ENCODE measurements at places on chromosomes 16 and 17.

GRCh38 chr16:23365602-23366240, 63.6 kb downstream of the SCNN1B start:
- DNase-seq: no peak

DNA sequence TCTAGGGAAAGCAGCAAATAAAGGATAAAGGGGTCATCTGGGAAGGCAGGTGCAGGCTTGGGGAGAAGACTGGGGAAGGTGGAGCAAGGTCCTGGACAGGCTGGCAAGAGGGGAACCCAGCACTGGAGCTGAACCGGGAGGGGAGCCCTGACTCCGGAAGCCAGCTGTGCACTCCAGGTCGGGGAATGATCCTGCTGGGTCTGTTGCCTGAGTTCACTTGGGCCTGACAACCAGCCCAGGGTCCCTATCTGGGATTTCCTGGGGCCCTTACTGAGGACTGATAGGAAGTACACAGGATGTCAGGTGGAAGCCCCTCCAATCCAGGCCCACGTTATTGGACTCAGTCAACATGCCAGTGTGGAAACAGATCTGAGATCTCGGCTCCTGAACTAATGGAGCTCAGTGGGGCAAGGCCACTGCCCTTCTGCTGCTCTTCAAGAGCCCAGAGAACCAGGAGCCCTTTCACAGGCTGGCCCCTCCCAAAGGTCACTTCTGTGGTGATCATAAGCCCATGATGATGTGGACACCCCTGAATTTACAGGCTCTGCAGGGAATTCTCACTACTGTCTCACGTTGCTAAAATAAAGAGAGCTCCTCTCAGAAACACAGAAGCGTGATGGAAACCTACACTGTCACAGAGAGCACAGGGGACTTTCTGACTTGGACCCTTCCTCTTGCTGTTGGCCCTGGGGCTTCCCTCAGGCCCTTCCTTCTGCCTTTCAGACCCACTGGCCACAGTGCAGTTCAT, 19.9 kb upstream of the PITPNM3 start:
- DNase-seq: no peak

DNA sequence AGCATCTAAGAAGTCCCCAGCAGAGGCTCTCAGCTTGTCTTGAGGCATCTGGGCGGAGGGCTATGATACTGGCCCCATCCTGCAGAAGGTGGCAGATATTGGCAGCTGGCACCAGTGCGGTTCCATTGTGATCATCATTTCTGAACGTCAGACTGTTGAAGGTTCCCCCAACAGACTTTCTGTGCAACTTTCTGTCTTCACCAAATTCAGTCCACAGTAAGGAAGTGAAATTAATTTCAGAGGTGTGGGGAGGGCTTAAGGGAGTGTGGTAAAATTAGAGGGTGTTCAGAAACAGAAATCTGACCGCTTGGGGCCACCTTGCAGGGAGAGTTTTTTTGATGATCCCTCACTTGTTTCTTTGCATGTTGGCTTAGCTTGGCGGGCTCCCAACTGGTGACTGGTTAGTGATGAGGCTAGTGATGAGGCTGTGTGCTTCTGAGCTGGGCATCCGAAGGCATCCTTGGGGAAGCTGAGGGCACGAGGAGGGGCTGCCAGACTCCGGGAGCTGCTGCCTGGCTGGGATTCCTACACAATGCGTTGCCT, at the start of gene CIITA:
Gene CIITA, plus strand, starts transcription at position 404 of the 543 bp plus-strand sequence. Its CDS starts 129 bp downstream, at position 533.
- DNase-seq: peak; percentile 59

GRCh38 chr17:73227379-73227778, 34.3 kb downstream of the CPSF4L start:
- DNase-seq: no peak

GRCh38 chr16:57304169-57305061, 19.9 kb upstream of the PLLP start:
- DNase-seq: no peak

GRCh38 chr16:31177136-31177535, 2.8 kb upstream of the FUS start:
- no peak for DNase-seq

GRCh38 chr16:57604177-57604576, 24.3 kb upstream of the ADGRG1 start:
- no peak for DNase-seq

GRCh38 chr16:22010902-22011301, 3.0 kb downstream of the MOSMO start:
- DNase-seq: no peak

- no peak for DNase-seq
Observed at GRCh38 chr17:32208436-32208835, 57.2 kb upstream of the RHBDL3 start.

GRCh38 chr17:82737967-82738877, 2.8 kb downstream of the FN3K start:
- no peak for DNase-seq

DNA sequence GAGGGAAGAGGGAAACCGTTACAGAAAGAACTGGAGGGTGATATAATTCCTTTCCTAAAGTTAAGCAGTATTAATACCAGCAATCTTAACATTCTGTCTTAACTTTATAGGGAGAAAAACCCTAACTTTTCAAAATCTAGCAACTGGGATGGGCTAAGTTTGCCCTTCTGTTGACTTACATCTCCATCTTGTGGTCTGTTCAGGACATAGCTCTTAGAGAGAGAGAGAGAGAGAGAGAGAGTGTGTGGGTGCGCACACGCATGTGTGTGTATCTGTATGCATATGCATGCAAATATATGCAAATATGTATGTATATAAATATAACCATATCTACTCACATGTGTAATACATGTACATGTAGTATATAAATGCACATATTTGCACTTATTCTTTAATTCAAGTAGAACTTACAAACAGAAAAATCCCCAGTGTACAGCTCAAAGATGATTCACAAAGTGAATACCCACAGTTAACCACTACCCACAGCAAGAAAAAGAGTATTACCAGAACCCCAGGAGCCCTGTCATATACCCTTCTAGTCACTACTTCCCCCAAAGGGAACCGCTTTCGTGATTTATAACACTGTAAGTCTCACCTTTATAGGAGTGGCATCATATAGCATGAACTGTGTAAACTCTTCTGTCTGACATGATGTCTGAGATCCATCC, 46.5 kb downstream of the STX8 start:
- DNase-seq: no peak

GRCh38 chr16:57472665-57473060, 10.2 kb downstream of the POLR2C start:
- DNase-seq: no peak

DNA sequence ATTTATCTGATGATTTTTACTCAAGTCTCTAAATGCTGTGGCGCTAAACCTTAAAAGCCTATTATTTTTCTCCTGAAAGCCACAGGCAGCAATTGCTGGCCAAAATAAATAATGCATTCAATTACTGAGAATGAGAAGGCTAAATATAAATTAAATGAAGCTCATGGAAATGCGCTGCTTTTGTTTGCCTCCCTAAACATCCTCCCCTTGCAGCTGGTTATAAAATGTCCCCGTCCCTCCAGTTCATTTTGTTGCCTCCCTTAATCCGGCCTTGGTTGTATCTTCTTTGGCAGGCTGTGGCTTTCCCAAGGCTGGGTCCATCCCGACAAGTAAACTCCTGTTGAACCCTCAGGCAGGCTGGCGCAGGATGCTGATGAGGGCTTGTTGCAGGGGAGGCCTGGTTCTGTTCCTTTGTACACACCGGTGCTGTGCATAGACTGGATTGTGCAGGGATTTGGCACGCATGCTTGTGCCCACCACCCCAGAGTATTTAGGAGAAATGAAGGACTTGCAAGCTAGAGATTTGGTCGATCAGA, 62.7 kb downstream of the KNOP1 start:
- DNase-seq: no peak

DNA sequence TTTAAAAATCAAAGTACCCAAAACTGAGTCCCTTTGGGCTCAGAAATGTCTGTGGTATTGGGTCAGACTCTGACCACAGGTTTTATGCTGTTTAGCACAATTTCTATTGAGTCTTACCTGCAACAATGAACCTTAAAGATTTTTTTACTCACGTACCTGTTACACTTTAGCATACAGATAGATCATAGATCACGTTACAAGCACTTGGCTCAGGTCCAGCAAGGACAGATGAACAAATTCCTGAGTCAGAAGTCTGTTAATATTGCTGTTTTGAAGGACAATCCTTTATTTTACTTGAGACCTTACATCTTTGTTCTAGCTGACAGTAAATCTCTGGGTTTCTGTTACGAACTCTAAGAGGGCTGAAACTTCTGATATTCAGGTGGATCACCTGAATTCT, 12.8 kb downstream of the SLC7A6OS start:
- DNase-seq: no peak

DNA sequence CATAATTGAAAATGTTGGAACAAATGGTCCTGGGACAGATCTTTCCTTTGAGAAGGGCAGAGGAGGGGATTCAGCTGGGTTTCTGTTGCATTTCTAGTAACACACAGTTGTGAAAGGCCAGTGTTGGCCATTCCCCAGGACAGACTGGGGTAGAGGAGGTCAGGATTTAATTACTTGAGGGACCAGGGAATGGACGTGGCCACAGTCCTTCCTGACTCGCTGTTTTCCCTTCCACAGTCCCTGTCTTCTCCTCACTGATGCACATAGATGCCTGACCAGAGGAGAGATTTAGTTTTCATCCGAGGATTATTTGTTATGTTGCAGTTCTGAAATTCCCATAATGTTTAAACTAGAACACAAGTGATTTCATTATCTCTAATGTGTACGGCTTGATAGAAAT, 25.2 kb upstream of the HEATR6 start:
- DNase-seq: no peak

DNA sequence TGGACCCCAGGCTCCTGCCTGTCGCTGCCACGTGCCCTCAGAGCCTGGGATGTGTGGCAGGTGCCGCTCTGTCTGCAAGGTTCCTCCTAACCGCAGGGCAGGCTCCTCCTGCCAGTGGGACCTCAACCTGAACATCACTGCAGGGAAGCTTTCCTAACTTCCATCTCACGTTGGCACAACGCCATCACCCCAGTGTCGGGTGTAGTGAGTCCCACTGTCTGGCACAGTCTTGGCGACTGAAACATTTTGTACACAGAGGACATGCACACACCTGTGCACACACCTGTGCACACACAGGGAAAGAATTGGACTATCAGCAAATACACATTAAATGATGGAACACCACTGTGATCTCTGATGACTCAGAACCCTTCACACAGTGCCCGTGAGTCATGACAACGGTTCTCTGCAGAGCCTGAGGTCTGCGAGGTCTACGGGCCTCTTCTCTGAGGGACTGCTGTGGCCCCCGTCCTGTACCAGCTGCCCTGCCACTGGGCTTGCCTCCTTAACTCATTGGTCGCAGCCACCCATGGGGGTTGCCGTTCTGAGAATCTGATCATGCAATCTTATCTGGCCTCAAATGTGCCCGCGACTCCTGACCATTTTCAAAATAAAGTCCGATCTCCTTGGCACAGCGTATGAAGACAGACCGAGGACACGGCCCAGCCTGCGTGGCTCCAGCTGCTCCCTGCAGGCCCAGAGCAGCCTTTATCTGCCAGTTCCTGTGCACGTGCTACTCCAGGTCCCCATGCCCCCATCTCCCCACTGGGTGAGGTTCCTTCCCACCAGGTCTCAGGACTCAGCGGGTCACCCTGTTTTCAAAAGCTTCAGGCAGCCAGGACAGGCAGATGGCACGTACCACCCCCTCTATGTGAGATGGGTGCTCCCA, 7.6 kb downstream of the CCDC57 start:
- DNase-seq: no peak

GRCh38 chr16:54291656-54292487, 5.3 kb upstream of the IRX3 start:
- no peak for DNase-seq

GRCh38 chr16:58937661-58938060, 203.5 kb upstream of the GOT2 start:
- no peak for DNase-seq

DNA sequence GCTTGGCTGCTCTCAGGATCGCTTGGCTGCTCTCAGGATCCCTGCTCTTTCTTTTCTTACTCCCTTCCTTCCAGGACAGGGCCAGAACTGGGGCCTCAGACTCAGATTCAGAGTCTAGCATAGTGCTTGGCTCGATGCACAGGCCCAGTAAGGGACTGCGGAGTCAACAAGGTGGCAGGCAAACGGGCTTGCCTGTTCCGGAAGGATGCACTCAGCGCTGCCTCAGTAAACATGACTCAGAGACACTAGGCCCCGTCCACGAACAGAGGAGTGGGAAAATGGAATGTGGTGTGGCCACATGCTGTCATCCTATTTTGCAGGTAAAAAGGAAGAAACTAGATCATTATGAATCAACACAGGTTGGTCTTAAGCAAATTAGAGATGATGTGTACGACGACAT, 9.8 kb downstream of the SPHK1 start:
- DNase-seq: no peak

DNA sequence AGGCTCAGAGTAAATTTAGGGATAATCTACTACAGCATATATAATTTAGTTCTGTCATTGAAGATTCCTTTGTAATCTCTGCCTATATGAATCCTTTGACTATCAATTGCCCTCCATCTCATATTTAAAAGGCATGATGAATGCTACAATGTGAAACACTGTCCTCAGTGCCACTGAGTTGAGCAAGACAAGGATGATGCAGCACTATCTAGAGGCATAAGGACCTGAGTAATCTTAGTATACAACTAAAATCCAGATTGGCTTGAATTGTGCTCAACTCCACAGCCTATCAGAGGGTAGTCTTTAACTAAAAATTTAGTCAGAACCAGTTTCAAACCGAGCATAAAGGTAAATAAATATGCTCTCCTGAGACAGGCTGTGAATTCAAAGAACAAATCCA, 11.6 kb upstream of the STRADA start:
- DNase-seq: no peak

DNA sequence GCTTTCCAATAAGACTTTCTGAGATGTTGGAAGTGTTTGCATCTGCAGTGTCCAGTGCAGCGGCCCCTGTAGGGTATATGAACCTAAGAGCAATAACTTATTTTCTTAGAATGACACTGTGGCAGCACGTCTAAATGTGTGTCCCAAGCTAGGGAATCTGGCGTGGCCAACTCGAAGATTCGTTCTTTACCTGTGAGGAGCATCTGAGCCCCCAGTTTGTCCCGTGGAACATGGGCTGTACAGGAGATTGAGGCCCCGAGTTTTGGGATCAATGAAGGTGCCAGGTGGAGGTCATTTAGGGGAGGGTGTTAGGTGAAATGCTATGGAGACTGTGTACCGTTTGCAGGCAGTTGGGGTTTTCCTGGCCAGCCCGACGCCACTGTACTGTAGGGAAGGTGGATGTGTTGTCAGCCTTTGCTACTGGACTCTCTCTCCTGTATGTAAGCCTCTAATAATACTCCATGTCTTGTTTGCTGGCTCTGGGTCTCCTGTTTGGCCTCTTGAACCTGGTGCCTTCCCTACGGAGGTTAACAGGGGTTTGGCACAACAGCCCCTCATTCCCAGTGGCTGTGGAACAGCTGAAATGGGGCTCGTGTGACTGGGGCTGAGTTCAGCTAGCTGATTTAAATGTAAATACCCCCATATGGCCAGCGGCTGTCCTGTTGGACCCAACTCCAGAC, 45.5 kb upstream of the SDK2 start:
- DNase-seq: no peak

- no peak for DNase-seq
Observed at GRCh38 chr17:49162866-49163265, 30.3 kb downstream of the B4GALNT2 start.

DNA sequence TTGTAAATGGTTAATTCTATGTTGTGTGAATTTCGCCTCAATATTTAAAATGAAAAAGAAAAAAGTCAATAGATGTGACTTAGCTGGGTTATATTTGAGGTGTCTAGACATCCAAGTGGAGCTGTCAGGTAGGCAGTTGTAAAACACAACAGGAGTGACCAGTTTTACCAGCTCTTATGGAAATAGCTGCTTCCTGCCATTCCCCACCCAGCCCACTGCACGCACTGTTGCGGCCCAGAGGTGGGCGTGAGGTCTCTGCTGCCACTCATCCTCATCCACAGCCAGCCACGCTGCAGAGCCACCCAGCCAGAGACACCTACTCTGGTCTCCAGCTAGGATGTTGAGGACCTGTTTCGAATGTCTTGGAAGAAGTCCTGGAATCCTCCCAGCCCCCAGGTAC, 3.4 kb upstream of the CARD14 start:
- DNase-seq: no peak
